ENCODE measurements at places on chromosomes 5 and 9.

DNA sequence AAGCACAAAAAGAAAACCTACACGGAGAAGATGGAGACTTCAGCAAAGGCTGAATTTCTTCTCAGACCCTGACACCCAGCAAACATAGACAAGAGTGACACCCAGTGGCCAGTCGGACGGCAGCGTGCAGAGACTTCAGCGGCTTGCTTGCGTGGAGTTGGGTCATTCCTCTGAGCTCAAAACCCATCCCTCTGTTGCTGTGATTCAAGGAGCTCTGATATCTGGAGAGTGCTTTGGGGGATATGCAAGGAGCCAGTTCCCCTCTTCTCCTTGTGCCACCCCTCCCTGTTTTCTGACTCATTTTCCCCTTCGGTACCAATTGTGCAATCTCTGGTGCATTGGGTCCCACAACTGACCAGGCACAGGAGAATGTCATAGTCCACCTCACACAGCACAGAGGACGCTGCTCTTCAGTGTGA, 27.5 kb downstream of the SH3TC2 start:
- DNase-seq, result peak; percentile 11

GRCh38 chr9:135641047-135641446, 1.7 kb upstream of the GLT6D1 start:
- DNase-seq, result no peak

GRCh38 chr5:173035904-173036707, 20.0 kb upstream of the CREBRF start:
- no peak for DNase-seq

DNA sequence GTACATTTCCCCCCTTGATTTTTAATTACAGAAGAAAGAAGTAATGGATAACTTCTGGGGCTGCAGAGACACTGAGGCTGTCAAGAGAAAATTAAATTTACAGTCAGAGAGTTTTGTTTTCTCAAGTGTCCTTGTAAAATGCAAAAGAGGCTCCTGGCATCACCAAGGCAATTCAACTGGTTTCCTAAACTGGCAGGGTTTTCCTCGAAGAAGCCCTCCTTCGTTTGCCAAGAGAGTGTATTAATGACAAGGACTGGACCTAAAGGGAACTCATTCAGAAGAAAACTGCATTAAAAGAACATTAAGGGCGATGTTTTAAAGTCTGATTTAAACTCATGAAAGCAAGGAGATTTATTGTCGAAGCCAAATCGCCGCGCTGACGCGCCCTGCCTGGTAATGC, 476.9 kb downstream of the ZSWIM6 start:
- no peak for DNase-seq

DNA sequence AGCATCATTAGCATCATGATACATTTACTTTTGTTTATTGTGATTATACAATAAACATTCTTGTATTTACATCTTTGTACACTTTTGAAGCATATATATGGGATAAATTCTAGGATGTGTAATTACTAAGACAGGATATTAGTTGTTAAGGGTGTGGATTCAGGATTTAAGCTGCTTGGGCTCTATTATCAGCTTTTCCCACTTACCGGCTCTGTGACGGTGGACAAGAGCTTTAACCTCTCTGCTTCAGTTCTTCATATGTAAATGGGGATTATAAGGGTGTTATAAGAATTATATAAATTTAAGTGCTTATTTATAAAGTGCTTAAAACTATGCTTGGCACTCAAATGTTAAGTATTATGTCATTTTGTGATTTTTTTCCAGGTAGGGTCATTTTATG, 131.1 kb downstream of the FER start:
- DNase-seq, result no peak

GRCh38 chr5:45737153-45737552, 41.0 kb upstream of the HCN1 start:
- DNase-seq, result no peak

DNA sequence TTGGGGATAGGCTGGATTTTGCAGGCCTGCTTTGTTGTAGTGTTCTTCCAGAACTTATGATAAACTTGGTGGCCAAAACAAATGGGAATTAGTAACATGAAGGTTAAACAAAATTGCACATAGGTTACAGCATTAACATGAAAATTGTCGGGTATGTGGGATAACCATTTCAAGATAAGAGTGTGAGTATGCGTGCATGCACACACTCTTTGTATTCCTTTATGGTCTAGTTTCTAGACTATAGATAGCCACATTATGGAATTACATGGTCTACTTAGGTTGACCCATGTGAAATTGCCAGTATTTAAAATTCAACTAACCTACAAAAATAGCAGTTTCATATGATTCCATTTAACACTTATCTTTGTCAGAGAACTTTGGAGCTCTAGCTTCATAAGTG, 1.4 kb downstream of the HMGCR start:
- no peak for DNase-seq

GRCh38 chr5:147869112-147869511, 9.4 kb upstream of the SCGB3A2 start:
- no peak for DNase-seq

DNA sequence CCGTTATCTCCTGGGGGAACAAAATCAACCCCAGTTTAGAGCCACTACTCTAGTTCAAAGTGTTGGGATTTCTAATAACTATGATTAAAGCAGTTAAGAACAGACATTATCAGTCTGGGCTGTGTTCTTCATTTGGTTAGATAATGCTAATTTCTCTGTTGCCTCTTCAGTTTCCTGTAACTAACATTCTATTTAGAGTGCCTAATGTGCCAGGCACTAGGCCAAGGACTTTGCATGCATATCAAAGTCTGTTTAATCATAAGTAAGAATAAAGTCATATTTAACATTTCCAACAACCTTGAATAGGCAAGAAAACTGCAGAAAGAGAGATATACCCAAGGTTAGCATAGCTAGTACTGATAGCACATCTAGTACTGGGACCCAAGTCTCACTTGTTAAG, 68.4 kb downstream of the TNPO1 start:
- no peak for DNase-seq

- no peak for DNase-seq
Measured at GRCh38 chr9:131279863-131280570, 3.7 kb upstream of the FAM78A start.

DNA sequence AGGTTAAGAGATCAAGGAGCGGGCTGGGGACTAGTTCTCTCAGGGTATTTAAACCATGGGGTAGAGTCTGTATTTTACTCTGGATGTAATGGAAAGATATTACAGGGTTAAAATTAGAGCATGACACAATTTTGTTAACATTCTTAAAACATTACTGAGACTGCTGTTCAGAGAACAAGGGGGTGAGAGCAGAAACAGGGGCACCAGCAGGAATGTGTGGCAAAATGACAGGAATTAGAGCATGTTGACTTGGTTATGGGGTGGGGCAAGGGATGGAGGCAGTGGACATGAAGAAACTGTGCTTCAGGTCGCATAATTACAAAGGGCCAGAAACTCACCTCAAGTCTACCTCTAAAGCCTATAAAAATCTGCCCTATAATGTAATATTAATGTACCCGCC, 75.0 kb downstream of the TMEM232 start:
- no peak for DNase-seq

GRCh38 chr5:112697833-112698232, 39.9 kb upstream of the APC start:
- no peak for DNase-seq

GRCh38 chr5:166561759-166562158, 1729.7 kb upstream of the WWC1 start:
- DNase-seq, result no peak

DNA sequence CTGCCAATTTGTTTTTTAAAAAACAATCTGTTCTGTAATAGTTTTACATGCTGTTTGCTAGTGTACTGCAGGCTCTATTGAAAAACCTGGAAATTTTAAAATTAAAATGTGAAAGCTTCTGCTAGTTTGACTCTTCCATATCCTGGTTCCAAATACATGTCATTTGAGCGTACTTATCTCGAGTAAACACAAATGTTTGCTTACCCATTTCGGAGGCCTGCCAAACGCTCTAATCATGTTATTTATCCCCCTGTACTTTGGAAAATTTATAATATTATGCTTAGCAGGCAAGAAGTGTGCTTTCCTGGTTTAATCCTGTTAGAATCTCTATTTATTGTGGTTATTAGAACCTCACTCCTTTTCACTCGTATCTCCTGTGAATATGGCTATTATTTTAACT, 476.8 kb upstream of the CYLC2 start:
- DNase-seq, result no peak

DNA sequence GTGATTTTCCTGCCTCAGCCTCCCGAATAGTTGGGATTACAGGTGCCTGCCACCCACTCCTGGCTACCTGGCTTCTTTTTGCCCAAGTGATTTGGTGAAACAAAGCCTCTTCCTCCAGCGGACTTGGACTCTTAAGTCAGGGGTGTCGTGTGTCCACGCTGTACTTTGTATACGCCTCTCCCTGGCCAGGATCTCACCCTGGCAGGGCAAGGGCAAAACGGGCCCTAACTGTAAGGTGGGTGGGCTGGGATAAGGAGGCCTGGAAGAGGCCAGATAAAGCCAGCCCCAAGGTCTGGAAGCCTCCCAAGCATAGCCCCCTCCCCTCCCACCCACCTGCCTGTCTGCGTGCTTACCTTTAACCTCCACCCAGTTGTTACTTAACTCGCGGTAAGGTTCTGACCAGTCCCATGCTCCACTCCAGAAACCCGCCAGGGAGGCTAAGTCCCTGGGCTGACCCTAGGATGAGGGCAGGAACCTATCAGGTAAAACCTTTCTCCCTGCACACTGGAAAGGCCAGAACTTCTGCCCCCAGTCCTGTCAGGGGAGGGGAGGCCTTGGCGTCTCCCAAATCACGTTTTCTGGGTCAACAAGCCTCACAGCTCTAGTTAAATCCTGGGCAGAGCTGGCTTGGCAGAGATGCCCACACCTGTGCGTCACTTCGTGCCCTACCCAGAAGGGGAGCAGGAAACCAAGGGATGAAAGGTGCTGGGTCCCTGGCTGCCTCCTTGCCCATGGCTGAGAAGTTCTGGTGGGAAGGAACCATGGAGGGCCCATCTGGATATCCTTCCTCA, 8.4 kb downstream of the CDK9 start:
- DNase-seq, result no peak

GRCh38 chr5:75043633-75044264, 8.6 kb downstream of the GCNT4 start:
- no peak for DNase-seq

DNA sequence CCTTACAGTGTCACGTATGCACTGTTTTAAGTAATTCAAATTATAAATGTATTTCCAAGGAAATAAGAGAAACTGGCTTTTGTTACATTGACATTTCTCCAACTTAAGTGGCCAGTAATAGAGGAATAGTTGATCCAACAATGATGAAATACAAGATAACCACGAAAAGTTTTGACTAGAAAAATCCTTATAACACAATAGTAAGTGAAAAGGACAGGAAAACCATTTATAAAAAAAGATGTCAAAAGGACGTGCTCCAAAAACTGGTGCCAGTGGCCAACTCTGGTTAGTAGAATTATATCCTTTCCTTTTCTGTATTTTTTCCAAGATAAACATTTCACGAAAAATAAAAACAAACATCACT, 210.9 kb downstream of the GAPVD1 start:
- DNase-seq, result no peak

- no peak for DNase-seq
Measured at GRCh38 chr5:178532236-178532635, 58.0 kb downstream of the COL23A1 start.

DNA sequence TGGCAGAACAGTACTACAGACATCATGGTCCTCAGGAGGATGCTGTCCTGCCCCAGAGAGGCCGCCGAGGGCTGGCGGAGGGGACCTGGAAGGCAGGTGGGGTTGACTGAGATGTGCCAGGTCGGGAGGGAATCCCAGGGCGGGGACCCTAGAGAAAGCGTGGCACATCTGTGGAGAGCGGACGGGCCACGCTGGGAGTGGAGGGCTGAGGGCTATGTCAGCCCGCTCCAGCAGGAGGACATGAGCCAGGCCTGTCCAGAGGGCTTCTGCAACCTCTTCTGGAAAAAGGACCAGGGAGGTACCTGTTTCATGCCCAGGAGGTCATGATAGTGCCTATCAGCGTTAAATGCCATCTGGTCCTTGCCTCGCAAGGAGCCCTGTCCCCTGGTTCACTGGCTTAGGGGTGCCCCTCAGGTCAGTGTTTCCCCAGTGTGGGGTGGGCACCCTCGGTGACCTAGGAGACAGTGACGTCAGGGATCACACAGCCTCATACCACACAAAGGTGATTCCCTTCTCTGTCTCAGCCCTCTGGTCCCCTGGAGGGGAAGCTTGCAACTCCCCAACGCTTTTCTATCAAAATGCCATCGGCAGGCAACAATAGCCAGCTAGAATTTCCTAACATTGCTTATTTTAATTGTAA, 103.6 kb upstream of the IER5L start:
- DNase-seq, result no peak

GRCh38 chr5:52469420-52469819, 318.3 kb upstream of the ITGA1 start:
- no peak for DNase-seq

GRCh38 chr5:3310541-3311261, 284.9 kb upstream of the IRX1 start:
- DNase-seq, result no peak

DNA sequence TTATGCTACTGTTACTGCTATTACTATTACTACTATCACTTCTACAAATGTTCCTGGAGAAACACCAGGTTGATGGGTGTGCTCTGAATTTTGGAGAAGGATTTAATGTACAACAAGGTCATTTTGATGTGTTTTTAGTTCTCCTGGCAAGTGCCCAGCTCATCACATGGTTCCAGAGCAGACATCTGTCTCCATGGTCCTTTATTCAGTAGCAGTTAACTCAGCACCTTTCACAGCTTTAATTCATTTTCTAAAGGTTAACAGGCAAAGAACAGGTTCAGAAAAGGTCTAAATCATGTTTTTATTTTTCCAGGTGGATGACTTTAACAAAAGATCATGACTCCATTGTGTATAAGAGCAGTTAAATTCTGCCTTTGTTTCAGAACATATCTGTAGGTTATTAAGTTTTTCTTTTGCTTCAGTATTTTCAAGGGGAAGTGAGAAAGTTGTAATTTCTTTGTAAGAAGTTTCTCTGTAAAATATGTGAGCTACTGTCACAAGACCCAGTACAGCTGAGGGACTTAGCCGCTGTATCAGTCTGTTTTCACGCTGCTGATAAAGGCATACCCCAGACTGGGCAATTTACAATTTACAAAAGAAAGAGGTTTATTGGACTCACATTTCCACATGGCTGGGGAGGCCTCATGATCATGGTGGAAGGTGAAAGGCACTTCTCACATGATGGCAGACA, 41.9 kb downstream of the MTRR start:
- DNase-seq, result no peak

DNA sequence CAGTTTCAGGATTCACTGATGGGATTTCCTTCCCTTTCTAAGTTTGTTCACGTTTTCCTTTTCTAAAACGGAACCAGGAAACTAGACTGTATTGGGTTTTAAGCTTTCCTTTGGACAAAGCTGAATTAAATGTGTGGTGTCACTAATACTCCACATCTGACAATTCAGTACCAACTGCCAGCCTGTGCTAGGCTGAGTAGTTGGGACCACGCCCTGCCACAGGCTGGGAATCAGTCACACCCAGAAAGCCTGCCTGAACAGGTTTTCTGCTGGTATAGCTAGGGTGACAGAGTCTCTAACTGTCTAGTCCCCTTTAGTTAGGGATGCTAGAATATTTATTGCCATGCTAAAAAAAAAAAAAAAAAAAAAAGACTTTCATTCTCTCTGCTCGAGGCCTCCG, 15.6 kb downstream of the SPACA9 start:
- DNase-seq, result no peak
